Bladder microvascular endothelial cell (primary cell): ENCODE measurements at places on chromosomes 6 and 20. TPM values are rescaled to one million over a fixed set of nuclear protein-coding genes. Genes with fewer than 3 reads are reported as not detected.

Gene TRAPPC3L
- total RNA-seq = under 0.01 and 0.19 TPM in 2 replicates

Gene OLIG3
- total RNA-seq = not detected in 2 replicates

Gene MARCKS
- 91.6 and 192 TPM in 2 replicates for total RNA-seq

Gene TNFRSF6B
- total RNA-seq = 19.1 and 28.5 TPM in 2 replicates

Gene TMEM242
- 4.5 and 8.9 TPM in 2 replicates for total RNA-seq
